ENCODE measurements at places on chromosomes 4 and X. TPM values are rescaled to one million over a fixed set of nuclear protein-coding genes. Genes with fewer than 3 reads are reported as not detected.

The ZNF674 gene
- total RNA-seq = 1.8 TPM

The MAGEA12 gene
- not detected for total RNA-seq

The SCARB2 gene
- 1.4 TPM for total RNA-seq

The PFKFB1 gene
- 0.93 TPM for total RNA-seq

The AWAT2 gene
- total RNA-seq = not detected

The GRXCR1 gene
- total RNA-seq = not detected

DNA sequence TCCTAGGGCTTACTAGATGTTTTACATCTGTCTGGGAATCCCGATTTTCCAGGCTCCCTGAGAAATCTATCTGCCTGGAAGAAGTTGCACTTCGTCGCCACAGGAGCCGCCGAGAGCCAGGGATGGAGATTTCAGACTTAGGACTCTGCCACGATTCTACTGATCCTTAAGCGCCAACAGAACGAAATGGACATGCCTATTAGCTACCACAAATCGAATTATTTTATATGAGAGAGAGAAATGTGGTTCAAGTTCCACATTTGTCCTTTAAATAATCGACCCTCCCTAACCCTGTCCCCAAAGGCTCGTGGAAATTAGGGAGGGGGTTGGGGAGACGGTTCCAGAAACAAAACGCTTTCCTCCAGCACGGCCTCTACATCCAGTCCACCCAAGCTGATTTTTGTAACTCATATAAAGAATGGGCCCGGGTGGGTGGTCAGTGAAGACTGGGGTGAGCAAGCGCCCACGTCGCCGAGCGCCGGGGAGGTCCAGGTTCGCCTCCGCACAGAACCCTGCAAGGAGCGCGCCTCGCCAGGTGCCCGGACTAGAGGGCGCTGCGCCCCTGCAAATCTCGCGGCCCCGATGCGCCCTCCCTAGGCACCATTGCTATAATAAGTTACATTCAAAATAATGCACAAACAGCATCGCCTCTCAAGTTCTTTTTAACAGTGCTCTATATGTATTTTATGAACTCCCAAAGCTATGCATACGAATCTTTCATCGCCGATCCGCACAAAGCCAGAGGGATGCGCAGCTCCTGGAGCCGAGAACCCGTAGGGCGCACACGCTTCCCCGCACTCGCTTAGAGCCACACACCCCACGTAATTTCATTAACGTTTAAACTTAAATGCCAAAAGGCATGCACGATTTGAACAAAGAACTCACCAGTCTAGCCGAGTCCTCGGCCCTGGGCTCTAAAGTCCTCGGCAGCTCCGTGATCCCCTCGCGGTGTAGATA, 2.1 kb upstream of the FAT1 start:
- no peak overlapping the region for H3K4me3 ChIP-seq
- no peak overlapping the region for H3K27ac ChIP-seq
- no peaks in the 10 kb centered on the region for H3K36me3 ChIP-seq
- H3K4me1 ChIP-seq = no peaks in the 10 kb centered on the region
- DNase-seq = no peak

DNA sequence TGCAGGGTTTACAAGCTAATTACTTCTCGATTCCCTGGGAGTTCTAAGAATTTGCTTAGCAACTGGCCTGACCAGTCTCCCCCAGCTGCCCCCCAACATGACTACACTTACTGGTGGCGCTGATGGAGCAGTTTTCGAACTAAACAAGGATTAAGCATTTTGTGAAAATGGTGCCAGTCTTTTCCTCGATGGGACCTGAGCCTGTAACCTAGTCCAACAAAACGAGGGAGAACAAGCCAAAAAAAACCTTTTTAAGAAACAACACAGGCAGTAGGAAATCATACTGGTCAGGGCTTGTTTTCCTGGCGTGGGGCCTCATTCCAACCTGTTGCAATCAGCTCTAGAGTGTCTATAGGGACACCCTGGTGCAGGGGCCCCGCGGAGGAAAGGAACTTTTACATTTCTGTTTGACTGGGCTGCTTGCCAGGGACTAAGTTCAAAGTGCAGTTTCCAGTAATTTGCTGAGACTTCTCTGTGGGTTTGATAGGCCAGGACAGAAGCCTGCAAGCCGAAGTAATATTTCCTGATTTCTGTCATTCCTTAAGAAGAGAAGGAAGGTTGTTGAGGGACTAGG, 158.7 kb downstream of the SPRY1 start:
- no peaks in the 10 kb centered on the region for H3K36me3 ChIP-seq
- peaks cover 22% of the 10 kb centered on the region for H3K4me1 ChIP-seq
- no peak overlapping the region for H3K4me3 ChIP-seq
- peaks cover 12% of the 10 kb centered on the region for H3K27me3 ChIP-seq

DNA sequence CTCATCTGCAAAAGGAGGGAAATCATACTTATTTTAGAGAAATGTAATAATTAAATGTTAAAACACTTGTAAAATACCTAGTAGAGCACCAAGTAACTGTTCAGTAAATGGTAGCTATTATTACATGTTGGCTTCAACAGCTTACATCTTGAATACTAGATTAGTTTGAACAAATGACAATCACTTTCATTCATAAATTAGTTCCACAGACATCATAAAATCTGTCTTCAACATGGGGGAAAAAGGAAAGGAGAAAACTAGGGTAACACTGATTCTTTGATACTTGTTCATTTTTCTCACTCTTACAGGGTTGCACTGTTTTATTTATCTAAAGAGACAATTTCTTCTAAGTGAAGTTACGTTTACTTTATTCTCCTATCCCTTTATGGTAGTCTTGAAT, 51.7 kb downstream of the CHM start:
- H3K4me1 ChIP-seq = peaks cover 14% of the 10 kb centered on the region
- H3K27me3 ChIP-seq = no peaks in the 10 kb centered on the region

DNA sequence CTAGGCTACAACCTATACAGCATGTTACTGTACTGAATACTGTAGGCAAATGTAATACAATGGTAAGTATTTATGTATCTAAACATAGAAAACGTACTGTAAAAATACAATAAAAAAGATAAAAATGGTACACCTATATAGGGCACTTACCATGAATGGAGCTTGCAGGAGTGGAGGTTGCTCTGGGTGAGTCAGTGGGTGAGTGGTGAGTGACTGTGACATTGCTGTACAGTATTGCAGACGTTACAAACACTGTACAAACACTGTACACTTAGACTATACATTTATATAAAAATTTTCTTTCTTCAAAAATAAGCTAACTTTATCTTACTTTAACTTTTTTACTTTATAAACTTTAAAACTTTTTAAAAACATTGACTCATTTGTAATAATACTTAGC, 190.3 kb upstream of the NR3C2 start:
- no peak for DNase-seq
- no peak overlapping the region for H3K27ac ChIP-seq
- no peaks in the 10 kb centered on the region for H3K36me3 ChIP-seq
- no peak overlapping the region for H3K4me3 ChIP-seq
- no peaks in the 10 kb centered on the region for H3K27me3 ChIP-seq

DNA sequence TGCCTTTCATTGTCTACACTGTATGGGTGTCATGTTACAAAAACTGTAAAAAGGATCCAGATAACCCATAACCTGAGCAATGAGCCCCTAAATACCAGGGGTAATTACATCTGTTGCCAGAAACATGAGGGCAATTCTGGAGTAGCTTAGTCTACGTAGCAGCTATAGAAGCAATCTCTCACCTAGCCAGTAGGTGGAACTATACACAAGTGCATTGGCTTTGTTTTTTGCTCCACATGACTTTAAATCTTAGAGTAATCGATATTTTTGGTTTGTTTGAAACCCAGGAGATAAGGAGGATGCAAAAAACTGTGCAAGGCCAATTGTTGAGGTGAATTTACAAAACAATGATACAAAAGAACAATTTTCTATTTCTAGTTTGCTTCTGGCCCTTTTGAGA, 57.5 kb downstream of the GPR82 start:
- no peak for DNase-seq
- H3K27ac ChIP-seq = no peak overlapping the region
- H3K36me3 ChIP-seq = no peaks in the 10 kb centered on the region
- H3K4me1 ChIP-seq = no peaks in the 10 kb centered on the region
- no peak overlapping the region for H3K4me3 ChIP-seq
- no peaks in the 10 kb centered on the region for H3K27me3 ChIP-seq

DNA sequence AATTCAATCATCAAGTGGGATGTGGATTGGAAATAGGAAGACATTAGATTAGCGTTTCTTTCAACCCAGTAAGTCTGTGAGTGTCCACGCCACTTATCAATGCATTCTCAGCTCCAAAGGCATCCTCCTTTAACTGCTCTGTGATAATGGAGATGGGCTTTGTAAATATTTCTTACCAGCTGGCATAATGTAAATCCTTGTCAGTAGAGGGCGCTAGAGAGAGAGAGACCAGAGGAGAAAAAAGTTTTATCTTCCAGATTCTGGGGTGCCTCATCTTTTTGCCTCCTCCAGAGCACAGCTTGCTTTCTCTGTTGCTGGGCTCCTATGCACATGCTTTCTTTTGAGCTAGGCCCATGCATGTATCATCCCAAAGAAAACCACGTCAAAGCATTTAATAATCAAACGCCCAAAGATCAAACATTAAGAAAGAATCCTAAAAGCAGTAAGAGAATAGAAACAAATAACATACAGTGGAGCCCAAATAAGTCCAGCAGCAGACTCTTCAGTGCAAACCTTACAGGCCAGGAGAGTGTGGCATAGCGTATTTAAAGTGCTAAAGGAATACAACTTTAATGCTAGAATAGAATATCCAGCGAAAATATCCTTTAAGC, 9.6 kb upstream of the MTMR1 start:
- H3K4me1 ChIP-seq = peaks cover 9% of the 10 kb centered on the region
- DNase-seq = no peak
- H3K27me3 ChIP-seq = no peaks in the 10 kb centered on the region
- H3K4me3 ChIP-seq = no peak overlapping the region

GRCh38 chr4:37597034-37597433, 89.1 kb downstream of the RELL1 start:
- H3K4me3 ChIP-seq = no peak overlapping the region
- DNase-seq = no peak
- H3K36me3 ChIP-seq = no peaks in the 10 kb centered on the region
- H3K27ac ChIP-seq = no peak overlapping the region
- H3K4me1 ChIP-seq = peaks cover 25% of the 10 kb centered on the region

DNA sequence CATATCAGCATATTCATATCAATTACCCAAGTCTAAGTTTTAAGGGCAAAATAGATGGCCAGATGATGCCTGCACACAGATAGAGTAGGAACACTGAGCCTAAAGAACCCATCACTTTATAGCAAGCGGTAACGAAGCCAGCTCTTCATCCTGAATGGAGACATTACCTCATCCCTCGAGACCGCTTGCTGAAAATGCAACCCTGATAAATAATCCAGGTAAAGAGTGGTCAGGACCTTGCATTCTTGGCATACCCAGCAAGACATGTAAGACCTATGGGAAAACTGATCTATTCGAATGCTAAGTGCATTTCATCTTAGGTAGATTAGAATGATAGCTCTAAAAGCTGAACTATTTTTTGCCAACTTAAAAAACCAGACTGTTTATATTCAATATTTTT, 25.3 kb downstream of the DCHS2 start:
- no peak overlapping the region for H3K4me3 ChIP-seq
- no peaks in the 10 kb centered on the region for H3K36me3 ChIP-seq
- H3K4me1 ChIP-seq = no peaks in the 10 kb centered on the region
- peaks cover 12% of the 10 kb centered on the region for H3K27me3 ChIP-seq
- no peak for DNase-seq
- no peak overlapping the region for H3K27ac ChIP-seq

DNA sequence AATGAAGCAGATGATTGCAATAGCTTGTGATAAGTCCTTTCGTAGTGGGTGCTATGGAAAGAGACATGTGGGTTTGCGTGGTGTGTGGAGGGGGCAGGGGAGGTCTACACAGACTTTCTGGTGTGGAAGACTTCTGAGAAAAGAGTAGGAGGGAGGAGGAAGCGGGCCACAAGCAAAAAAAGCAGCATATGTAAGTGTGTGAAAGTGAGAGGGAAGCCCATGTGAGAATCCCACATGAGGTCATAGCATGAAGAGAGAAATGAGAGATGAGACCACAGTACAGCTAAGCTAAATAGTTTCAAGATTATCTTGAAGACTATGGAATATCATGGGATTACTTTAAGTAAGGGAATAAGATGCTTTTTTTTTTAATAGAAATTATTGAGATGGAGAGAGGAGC, 2039.9 kb upstream of the TENM3 start:
- H3K27me3 ChIP-seq = no peaks in the 10 kb centered on the region
- DNase-seq = no peak
- H3K4me3 ChIP-seq = no peak overlapping the region

DNA sequence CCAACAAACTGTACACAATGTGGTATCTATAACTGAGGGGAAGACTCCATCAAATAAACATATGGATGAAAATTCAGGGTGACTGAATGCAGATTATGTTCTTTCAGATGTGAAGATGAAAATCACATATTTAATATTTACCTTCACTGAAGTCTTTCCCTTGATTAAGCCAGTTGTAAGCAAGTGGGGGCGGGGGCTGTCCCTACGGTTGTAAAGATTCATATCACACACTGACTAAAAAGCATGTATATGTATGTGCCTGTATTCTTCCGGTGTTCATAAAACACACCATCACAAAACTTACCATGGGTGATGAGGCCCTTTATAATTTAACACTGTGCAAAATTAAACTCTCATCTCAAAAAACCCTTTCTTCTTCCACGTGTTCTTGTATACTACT, 1.3 kb downstream of the TAB3 start:
- peak overlapping the region; percentile 89 for H3K4me3 ChIP-seq
- peak; percentile 7 for DNase-seq
- H3K27me3 ChIP-seq = no peaks in the 10 kb centered on the region
- H3K36me3 ChIP-seq = peaks cover 13% of the 10 kb centered on the region
- H3K27ac ChIP-seq = peak overlapping the region; percentile 90

DNA sequence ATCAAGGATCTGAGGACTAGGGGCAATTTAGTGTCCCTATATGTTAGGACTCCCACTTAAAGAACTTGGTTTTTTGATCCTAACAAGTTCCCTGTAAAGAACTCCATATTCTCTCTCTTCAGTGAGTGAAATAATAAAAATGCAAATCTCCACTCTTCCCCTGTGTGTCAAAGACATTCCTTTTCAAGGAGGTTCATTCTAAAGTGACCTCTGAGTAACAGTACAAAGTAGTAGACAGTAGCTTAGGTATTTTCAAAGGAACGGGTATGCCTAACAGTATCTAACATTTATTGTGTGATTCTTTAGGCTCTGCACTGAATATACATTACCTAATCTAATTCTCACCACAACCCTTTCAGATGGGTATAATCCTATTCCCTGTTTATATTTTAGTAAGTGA, 58.4 kb upstream of the SCOC start:
- H3K27ac ChIP-seq = no peak overlapping the region
- DNase-seq = no peak
- peaks cover 5% of the 10 kb centered on the region for H3K27me3 ChIP-seq
- H3K36me3 ChIP-seq = no peaks in the 10 kb centered on the region

- peak overlapping the region; percentile 91 for H3K4me3 ChIP-seq
- peak overlapping the region; percentile 81 for H3K27ac ChIP-seq
- H3K36me3 ChIP-seq = no peaks in the 10 kb centered on the region
- peaks cover 12% of the 10 kb centered on the region for H3K27me3 ChIP-seq
- no peak for DNase-seq
Observed at GRCh38 chrX:110318664-110318968, 731 bp upstream of the AMMECR1 start.

- no peak for DNase-seq
- H3K27me3 ChIP-seq = peaks cover 5% of the 10 kb centered on the region
- no peak overlapping the region for H3K4me3 ChIP-seq
- no peak overlapping the region for H3K27ac ChIP-seq
- peaks cover 28% of the 10 kb centered on the region for H3K4me1 ChIP-seq
- no peaks in the 10 kb centered on the region for H3K36me3 ChIP-seq
Observed at GRCh38 chr4:83128240-83128929, 13.9 kb upstream of the PLAC8 start.
